ENCODE measurements at places on chromosomes 12 and 14.

- DNase-seq, result no peak
- H3K4me1 ChIP-seq, result peaks cover 14% of the 10 kb centered on the region
- no peak overlapping the region for H3K4me3 ChIP-seq
- H3K27ac ChIP-seq, result no peak overlapping the region
- peaks cover 4% of the 10 kb centered on the region for H3K27me3 ChIP-seq
- H3K36me3 ChIP-seq, result peaks cover 43% of the 10 kb centered on the region
Observed at GRCh38 chr12:89593233-89593632, 67.4 kb upstream of the POC1B start.

DNA sequence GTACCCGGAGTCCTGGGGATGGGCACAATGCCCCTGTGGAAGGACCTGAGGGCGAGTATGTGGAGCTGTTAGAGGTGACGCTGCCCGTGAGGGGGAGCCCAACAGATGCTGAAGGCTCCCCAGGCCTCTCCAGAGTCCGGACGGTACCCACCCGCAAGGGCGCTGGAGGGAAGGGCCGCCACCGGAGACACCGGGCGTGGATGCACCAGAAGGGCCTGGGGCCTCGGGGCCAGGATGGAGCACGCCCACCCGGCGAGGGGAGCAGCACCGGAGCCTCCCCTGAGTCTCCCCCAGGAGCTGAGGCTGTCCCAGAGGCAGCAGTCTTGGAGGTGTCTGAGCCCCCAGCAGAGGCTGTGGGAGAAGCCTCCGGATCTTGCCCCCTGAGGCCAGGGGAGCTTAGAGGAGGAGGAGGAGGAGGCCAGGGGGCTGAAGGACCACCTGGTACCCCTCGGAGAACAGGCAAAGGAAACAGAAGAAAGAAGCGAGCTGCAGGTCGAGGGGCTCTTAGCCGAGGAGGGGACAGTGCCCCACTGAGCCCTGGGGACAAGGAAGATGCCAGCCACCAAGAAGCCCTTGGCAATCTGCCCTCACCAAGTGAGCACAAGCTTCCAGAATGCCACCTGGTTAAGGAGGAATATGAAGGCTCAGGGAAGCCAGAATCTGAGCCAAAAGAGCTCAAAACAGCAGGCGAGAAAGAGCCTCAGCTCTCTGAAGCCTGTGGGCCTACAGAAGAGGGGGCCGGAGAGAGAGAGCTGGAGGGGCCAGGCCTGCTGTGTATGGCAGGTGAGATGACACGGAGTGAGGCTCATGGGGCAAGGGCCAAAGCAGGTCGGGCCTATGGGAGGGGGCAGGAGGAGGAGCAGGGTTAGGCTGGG, 4.5 kb downstream of the ARHGEF40 start:
- H3K36me3 ChIP-seq, result no peaks in the 10 kb centered on the region
- H3K4me3 ChIP-seq, result no peak overlapping the region
- no peak for DNase-seq
- peaks cover 43% of the 10 kb centered on the region for H3K27me3 ChIP-seq

DNA sequence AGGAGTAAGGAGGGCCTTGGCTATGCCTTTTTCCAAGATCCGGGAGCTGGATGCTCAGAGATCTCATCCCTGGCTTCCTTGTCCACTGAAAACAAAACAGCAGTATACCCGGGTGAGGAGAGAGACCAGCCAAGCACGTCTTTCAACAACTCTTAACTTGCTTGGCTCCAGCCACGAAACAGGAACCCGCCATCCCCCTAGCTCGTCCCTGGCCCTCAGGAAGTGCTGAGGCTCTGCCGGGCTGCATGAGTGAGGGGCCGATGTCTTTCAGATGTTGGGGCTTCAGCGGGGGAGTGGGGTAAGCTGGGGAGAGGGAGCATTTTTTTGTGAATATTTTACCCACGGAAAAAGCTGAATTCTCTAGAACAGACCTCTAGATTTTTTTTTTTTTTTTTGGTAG, 231.1 kb downstream of the CACNA1C start:
- no peak for DNase-seq
- H3K27me3 ChIP-seq, result peaks cover 16% of the 10 kb centered on the region
- peaks cover 1% of the 10 kb centered on the region for H3K4me1 ChIP-seq
- H3K36me3 ChIP-seq, result no peaks in the 10 kb centered on the region
- no peak overlapping the region for H3K4me3 ChIP-seq
- no peak overlapping the region for H3K27ac ChIP-seq

GRCh38 chr14:77378701-77379100, 1.5 kb downstream of the SAMD15 start:
- no peak overlapping the region for H3K27ac ChIP-seq
- H3K4me3 ChIP-seq, result no peak overlapping the region
- DNase-seq, result no peak
- peaks cover 23% of the 10 kb centered on the region for H3K4me1 ChIP-seq
- peaks cover 2% of the 10 kb centered on the region for H3K27me3 ChIP-seq
- H3K36me3 ChIP-seq, result peaks cover 19% of the 10 kb centered on the region

DNA sequence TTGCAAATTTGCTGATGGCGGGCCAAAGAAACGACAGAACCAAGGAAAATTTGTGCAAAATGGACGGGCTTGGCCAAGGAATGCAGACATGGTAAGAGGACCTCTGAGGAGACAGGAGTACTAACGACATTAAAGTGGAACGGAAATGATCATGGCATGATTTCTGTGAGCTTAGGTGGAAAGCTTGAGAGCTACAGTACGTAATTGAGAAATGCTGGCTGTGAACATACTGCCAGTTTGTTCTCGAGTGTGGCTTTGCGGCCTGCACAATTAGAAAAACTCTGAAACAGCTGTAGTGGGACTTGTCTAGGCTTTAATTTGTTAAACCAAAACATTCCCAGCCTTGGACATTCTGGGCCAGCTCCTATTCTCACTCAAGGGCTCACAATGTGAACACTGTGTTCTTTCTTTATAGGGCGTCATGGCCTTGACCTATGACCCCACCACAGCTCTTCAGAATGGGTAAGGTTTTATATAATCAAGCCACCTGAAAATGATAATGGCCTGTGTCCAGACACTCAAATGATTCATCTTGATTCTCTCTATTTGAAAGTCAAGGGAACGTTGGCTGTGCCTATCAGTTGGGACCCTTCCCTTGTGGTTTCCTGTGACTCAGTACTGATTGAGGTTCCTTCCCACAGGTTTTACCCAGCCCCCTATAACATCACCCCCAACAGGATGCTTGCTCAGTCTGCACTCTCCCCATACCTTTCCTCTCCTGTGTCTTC, 48.5 kb downstream of the BAZ2A start:
- DNase-seq, result no peak
- peaks cover 16% of the 10 kb centered on the region for H3K4me1 ChIP-seq
- no peaks in the 10 kb centered on the region for H3K27me3 ChIP-seq
- H3K4me3 ChIP-seq, result no peak overlapping the region

DNA sequence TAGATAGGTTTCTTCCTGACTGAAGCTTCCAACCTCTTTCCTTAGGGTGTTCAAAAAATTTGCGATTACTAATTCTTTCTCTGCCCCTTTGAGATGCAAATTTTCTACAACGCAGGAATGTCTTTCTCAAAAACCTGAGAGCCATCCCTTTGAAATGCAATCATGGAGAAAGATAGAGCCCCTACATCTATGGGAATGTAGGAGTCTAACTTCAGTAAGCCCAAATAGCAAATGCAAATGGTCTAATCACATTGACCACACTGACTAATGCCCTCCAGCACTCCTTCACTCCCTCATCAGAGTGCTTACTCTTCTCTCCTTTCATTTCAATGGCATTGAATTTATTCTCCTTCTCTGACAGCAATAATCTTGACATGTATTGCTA, 107.1 kb downstream of the SLC6A15 start:
- H3K4me1 ChIP-seq, result no peaks in the 10 kb centered on the region
- no peak for DNase-seq
- no peak overlapping the region for H3K27ac ChIP-seq
- H3K27me3 ChIP-seq, result no peaks in the 10 kb centered on the region
- no peaks in the 10 kb centered on the region for H3K36me3 ChIP-seq

- H3K27me3 ChIP-seq, result no peaks in the 10 kb centered on the region
- no peak for DNase-seq
- no peak overlapping the region for H3K27ac ChIP-seq
- H3K36me3 ChIP-seq, result no peaks in the 10 kb centered on the region
- H3K4me1 ChIP-seq, result no peaks in the 10 kb centered on the region
Observed at GRCh38 chr12:27998170-27998569, 25.6 kb upstream of the PTHLH start.

DNA sequence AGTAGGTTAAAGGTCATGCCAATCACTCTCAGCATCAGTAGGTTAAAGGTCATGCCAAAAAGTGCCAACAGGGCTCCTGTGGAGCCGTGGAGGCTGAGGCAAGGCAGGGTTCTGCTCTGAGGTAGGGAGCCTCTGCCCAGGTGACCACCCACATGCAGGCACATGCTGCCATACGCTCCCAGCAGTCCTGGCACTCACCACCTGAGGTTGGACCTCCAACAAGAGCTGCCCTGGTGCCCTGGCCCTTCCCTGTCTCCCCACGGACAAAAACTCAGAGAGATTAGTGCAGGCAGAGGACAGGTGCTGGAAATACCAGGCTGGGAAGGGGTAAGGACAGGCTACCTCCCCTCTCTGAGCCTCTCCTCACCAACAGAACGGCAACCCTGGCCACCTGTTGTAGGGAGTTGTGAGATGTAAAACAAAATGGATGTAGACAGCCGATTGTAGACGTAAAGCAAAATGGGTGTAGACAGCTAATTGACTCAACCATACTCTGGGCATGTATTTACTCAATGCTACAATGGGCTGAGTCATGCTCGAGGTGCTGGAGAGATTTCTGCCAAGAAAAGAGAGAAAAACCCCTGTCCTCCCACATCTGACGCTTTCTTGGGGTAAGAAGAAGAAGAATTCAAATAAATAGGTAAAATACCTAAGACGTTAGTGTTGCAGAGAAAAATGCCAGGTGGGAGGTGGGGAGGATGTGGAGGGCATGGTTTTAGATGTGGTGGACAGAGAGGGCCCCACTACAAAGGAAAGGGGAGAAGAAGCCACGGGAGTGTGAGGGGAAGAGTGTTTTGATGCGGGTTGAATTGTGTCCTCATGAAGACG, 32.4 kb downstream of the LTBP2 start:
- H3K36me3 ChIP-seq, result no peaks in the 10 kb centered on the region
- H3K4me3 ChIP-seq, result no peak overlapping the region
- peak overlapping the region; percentile 78 for H3K27ac ChIP-seq
- H3K4me1 ChIP-seq, result peaks cover 14% of the 10 kb centered on the region
- H3K27me3 ChIP-seq, result no peaks in the 10 kb centered on the region

- H3K4me3 ChIP-seq, result no peak overlapping the region
- DNase-seq, result no peak
- no peaks in the 10 kb centered on the region for H3K27me3 ChIP-seq
Observed at GRCh38 chr12:56866493-56866892, 67.7 kb downstream of the SDR9C7 start.

DNA sequence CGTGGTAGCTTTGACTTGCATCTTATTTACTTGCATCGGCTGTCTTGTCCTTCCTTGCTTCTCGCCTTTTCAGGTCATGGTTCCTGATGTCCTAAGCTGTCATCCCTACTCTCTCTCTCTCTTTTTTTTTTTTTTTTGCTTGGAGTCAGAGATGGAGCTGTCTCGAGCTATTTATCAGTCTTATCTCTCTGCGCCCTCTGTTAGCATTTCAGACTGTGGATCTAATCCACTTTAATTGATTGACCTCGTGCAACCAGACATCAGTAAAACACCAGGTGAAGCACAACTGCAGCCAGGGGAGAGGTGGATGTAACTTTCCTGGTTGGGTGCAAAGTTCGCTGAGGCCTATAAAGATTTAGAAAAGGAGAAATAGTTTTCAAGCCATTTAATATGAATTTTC, 554.8 kb downstream of the DIO2 start:
- H3K27me3 ChIP-seq, result no peaks in the 10 kb centered on the region
- H3K4me3 ChIP-seq, result no peak overlapping the region
- H3K36me3 ChIP-seq, result no peaks in the 10 kb centered on the region
- no peak overlapping the region for H3K27ac ChIP-seq

DNA sequence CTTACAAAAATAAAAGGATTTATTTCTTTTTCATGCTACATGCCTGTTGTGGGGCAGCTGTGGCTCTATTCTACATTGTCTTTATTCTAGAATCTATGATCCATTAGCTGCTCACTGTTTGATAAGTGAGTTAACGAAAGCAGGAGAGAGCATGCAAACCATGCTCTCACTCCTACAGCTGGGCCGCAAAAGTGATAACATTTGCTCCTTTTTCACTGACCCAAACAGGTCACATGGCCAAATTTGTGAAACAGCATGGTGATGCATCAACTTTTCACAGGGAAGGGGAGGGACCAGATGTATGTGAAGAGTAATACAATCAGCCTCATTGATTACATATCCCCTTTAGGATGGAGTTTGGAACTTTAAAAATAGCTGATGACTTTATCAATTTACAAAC, 456.9 kb upstream of the SYT1 start:
- DNase-seq, result no peak
- no peak overlapping the region for H3K4me3 ChIP-seq
- H3K27ac ChIP-seq, result no peak overlapping the region
- H3K36me3 ChIP-seq, result no peaks in the 10 kb centered on the region

GRCh38 chr14:24329736-24330135, 5.1 kb downstream of the ADCY4 start:
- no peak for DNase-seq
- no peak overlapping the region for H3K27ac ChIP-seq
- no peak overlapping the region for H3K4me3 ChIP-seq

- no peaks in the 10 kb centered on the region for H3K27me3 ChIP-seq
- H3K27ac ChIP-seq, result no peak overlapping the region
- no peak for DNase-seq
- H3K4me1 ChIP-seq, result peaks cover 14% of the 10 kb centered on the region
- peaks cover 63% of the 10 kb centered on the region for H3K36me3 ChIP-seq
Observed at GRCh38 chr12:119825262-119825661, 51.9 kb downstream of the CIT start.

GRCh38 chr12:130799051-130799450, 40.0 kb downstream of the STX2 start:
- H3K36me3 ChIP-seq, result peaks cover 44% of the 10 kb centered on the region
- peaks cover 16% of the 10 kb centered on the region for H3K4me1 ChIP-seq
- no peak overlapping the region for H3K4me3 ChIP-seq
- H3K27ac ChIP-seq, result no peak overlapping the region

GRCh38 chr14:35292770-35293561, 784 bp downstream of the PSMA6 start:
- H3K4me3 ChIP-seq, result peak overlapping the region; percentile 99
- H3K4me1 ChIP-seq, result peaks cover 43% of the 10 kb centered on the region
- H3K36me3 ChIP-seq, result peaks cover 47% of the 10 kb centered on the region

Data from activated T-helper 2 cell treated with anti-CD3 and anti-CD28 coated beads, Interferon-gamma antibody, Interleukin-2, Interleukin-4, amounts not matched to agents 10 μg/mL and 5 μg/mL and 100 μg/mL, durations not matched to agents 14 hours and 24 hours and 36 hours (primary cell).